ENCODE measurements at places on chromosomes 4 and X.

DNA sequence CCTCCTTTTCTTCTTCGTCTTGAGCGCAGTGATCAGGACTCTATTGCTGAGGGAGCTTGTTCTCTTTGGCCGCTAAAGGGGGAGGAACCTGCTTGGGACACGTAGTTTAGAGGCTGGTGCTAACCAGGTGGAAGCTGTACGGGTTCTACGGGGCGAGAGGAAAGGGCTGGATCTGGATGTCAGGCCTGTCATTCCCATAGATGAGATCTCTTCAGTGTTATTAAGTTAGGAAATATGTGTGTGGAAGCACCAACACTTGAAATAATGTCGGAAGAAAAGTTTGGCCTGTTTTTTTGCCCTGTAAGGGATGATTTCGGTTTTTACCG, 643 bp downstream of the SRP72 start:
- DNase-seq = peak; percentile 13

DNA sequence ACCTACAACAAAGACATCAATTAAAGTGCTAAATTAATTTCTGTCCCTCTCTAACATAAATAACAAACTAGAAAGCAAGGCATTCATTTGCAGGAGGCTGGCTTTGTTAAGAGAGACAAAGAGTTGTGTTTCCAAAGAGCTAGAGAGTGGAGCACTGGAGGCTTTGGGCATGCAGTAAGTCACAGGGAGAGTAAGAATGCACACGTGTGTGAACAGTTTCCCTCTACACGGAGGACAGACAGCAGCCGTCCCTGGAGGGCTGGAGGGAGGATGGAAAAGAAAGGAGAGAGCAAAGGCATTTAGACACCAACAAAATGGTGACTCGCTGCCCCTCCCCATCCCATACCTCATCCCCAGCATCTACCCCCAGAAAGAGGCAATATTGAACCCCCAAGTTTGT, 20.4 kb upstream of the DCHS2 start:
- no peak for DNase-seq

GRCh38 chr4:126752126-126752525, 880.6 kb upstream of the INTU start:
- no peak for DNase-seq

DNA sequence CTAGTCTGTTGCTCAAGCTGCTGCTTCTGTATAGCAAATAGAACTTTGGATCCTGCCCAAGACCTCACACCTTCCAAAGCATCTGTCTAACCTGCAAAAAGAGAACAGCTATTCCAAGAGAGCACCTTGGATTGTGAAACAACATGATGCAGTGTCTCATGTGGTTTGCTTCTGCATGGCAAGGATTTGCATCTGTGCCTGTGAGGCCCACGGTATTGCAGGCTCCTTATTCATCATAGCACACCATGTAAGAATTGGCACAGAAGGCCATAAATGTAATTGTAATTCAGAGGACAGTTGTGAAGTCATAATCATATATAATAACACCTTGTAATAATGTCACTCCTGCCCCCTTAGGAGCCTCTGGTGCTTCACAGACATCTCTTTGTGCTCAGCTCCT, 147.1 kb downstream of the ZNF674 start:
- no peak for DNase-seq

GRCh38 chrX:103254171-103254824, 657 bp downstream of the TCEAL8 start:
- DNase-seq = no peak

- no peak for DNase-seq
These were observed 10.8 kb downstream of the CLCN4 start for GRCh38 chrX:10167573-10167972.

DNA sequence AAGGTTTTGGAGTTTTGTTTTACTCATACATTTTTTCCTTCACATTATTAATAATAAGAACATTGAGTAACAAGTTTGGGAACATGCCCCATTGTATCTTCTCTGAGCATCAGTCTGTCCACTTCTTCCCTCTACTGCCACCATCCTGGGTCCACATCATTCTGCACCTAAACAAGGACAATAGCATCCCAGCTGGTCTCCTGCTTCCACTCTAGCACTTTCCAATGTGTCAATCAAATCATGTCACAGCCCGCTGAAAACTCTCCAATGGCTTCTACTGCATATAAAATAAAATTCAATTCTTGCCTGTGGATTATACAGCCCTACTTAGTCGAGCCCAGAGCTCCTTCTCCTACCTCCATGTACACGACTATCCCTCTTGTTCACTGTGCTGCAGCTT, 66.8 kb upstream of the RBPJ start:
- DNase-seq = no peak

- DNase-seq = no peak
These were observed 118.3 kb upstream of the PUDP start for GRCh38 chrX:7266288-7266687.

GRCh38 chr4:24675721-24676389, 91.5 kb upstream of the DHX15 start:
- DNase-seq = no peak

- peak; percentile 93 for DNase-seq
These were observed at the start of gene ZNF141 for GRCh38 chr4:337143-337931. ZNF141 (plus strand) TSS chr4:337814; CDS start chr4:337984, 170 bp downstream.

DNA sequence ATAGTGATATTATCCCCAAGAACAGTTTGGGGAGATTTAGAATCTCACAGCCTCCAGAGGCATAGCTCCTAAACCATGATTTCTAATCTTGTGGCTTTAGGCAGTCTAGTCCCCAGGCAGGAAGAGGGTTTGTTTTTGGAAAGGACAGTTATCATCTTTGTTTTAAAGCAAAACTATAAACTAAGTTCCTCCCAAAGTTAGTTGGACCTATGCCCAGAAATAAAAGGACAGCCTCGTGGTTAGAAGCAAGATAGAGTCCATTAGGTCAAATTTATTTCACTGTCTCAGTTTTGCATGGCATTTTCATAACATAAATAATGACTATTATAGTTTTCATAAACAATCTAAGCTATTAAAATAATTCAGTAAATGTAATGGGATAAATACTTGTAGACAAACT, 120.5 kb downstream of the MAGEC2 start:
- no peak for DNase-seq

- DNase-seq = no peak
These were observed 97.9 kb upstream of the GUCY1A1 start for GRCh38 chr4:155568641-155569220.

GRCh38 chr4:140090215-140090731, 63.7 kb downstream of the MAML3 start:
- peak; percentile 36 for DNase-seq

GRCh38 chr4:169826634-169827187, 69.0 kb upstream of the HPF1 start:
- DNase-seq = no peak

DNA sequence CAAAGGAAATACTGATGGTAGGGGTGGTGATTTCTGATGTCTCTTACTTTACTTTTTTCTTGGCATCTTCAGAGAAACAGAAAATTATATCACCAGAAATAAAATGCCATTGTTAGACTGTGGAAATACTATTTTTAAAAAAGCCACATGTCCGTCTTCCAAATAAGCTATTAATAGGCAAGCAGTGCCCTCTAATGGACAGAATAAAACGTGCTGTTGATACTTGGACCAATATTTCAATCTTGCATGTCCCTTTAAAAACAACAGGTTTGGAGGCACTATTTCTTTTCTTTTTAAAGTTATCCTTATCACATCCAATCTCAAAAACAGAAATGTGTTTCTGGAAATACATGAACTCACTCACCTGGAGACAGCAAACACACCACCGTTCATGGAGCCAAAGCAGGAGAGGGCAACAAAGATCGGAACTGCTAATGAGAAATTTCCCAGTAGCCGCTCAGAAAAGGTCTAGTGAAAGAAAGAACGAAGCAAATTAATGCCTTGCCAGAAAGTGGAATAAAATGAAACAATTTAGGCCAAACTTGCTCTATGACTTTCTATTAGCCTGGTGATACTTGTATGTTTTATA, 59.2 kb downstream of the SLC7A11 start:
- DNase-seq = peak; percentile 75

DNA sequence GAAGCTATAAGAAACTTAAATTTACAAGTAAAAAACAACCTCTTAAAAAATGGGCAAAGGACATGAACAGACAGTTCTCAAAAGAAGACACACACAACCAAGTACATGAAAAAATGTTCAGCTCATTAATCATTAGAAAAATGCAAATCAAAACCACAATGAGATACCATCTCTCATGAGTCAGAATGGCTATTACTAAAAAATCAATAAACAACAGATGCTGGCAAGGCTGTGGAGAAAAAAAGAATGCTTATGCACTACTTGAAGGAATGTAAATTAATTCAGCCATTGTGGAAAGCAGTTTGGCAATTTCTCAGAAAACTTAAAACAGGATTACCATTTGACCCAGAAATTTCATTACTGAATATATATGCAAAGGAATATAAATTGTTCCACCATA, 666.3 kb upstream of the GRIA3 start:
- DNase-seq = no peak

- DNase-seq = no peak
These were observed 92.2 kb downstream of the RNF150 start for GRCh38 chr4:141041021-141041476.

DNA sequence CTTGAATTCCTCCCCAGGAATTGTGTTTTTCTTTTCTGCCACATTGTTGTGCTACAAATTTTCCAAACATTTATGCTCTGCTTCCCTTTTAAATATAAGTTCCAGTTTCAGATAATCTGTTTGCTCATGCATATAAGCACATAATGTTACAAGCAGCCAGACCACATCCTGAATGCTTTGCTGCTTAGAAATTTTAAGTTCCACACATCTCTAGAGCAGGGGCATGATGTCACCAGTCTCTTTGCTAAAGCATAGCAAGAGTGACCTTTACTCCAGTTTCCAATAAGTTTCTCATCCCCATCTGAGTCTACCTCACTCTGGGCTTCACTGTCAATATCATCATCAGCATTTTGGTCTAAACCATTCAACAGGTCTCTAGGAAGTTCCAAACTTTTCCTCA, 932.5 kb downstream of the SH3BGRL start:
- DNase-seq = no peak

DNA sequence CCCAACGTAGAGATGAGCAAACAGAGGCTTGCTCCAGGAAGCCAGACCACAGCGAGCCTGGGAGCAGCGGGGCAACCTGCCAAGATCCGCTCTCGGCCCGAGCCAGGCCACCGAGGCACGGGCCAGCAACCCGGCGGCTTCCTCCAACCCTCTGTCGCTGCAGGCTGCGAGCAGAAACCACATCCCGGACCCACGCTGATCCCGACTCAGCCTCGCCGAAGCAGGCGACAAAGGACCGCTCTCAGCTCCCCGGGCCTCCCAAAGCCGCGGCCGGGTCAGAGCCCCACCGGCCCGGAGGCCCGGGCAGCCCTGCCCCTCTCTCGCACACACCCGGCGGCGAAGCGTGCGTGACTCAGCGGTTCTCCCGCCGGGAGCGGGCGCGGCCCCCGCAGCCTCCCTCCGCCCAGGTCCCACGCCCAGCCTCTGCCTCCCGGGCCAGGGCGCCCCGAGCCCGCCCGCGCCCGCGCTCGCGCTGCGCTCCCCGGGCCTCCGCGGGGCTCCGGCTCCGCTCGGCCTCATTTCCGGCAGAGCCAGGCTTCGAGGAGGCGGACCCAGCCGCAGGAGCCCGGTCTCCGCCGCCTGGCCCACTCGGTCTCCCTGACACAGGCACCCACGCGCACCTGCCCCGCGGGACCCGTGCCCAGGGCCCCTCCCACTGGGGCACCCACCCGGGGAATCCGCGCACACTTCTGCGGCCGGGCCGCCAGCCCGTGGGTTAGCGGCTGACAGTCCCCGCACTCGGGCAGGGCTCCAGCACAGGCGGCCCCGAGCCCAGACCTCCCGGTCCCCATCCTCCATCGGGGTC, 1.7 kb downstream of the PPP2R2C start:
- DNase-seq = no peak

DNA sequence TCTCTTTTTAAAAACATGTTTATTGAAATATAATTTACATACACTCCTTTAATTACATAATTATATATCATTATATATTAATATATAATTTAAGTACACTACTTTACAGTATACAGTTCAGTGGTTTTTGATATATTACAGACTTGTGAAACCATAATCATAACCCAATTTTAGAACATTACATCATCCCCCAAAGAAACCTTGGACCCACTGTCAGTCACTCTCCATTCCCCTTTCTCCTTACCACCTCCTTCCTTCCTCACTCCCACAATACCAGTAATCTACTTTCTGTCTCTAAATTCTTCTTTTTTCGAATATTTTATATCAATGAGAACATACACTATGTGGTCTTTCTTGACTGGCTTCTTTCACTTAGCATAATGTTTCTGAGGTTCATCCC, 17.9 kb upstream of the EXOSC9 start:
- DNase-seq = no peak

DNA sequence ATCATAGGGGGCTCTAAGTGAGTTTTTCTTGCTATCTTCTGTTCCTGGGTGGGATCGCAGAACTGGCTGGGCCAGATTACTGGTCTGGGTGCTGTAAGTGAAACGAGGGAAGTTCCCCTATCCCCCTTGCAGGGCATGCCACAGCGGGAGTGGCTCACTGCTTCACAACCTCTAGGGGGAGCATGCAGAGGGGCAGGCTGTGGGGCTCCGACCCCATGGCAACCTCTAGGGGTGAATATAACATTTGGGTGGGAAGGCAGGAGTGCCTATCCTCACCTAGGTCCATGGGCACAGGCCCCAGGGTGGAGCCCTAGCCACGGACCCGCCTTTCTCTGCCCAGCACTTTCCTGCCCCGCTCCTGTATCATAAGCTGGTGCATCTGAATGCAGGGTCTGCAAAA, 1.7 kb upstream of the RRAGB start:
- no peak for DNase-seq

- no peak for DNase-seq
These were observed 630.4 kb upstream of the BOD1L1 start for GRCh38 chr4:14257903-14258302.

DNA sequence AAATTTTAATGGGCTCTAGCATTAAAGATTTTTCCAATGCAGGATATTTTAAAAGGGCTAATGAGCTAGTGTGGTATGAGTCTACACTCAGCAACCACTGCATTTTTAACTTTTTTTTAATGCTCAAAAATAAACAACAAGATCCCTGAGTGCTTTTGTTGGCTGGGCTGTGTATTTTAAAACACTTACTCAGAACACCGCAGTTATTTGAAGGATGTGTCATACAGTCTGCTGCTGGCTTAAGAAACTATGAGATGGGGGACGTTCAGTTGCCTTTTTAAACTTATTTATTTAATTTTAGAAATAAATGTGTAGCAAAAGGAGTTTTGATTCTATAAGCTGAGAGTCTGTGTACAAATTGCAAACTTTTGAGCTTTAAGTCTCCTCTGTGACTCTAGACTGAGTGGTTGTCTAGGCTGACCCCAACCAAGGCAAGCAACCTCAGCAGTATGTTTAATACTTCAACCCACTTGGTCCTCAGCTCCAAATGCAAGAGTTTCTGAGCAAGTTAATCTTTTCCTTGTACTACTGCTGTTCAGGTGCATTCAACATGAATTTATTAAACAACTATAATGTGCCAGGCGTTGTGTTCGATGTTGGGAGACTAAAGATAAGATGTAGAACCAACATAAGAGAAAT, 278.6 kb upstream of the DIPK2B start:
- DNase-seq = peak; percentile 82

- DNase-seq = peak; percentile 95
These were observed 58.0 kb downstream of the PPEF2 start for GRCh38 chr4:75844151-75844662.

GRCh38 chrX:80174925-80175574, 160.5 kb downstream of the TBX22 start:
- no peak for DNase-seq

- no peak for DNase-seq
These were observed 71.6 kb downstream of the NEK1 start for GRCh38 chr4:169540774-169541173.
